ENCODE measurements at places on chromosomes 1 and 21.

- no peak for DNase-seq
These were observed 4.4 kb upstream of the TTC34 start for GRCh38 chr1:2805801-2806430.

DNA sequence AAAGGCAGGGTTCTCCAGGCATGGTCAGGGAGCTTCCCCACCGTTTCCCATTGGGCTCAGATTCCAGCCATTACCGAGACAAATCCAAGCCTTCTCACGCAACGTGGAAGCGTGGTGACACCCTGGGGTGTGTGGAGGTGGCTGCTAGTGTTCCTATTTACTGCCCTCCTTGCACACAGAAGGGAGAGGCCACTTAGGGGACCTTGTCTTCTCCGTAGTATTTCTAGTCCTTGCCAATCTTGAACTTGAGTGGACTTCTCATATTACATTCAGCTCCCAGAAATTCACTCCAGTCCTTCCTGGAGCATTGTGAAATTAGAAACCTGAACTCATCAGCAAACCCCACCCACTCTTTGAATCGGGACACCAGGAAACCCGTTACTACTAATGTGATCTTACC lies 131.6 kb downstream of the AJAP1 start:
- no peak for DNase-seq

GRCh38 chr1:78726686-78727085 lies 77.1 kb downstream of the IFI44 start:
- DNase-seq, result peak; percentile 26

- DNase-seq, result no peak
These were observed 13.2 kb upstream of the PRKAB2 start for GRCh38 chr1:147185432-147185831.

GRCh38 chr1:207062058-207062457 lies 9.0 kb downstream of the PFKFB2 start:
- DNase-seq, result no peak

- no peak for DNase-seq
These were observed 203.7 kb upstream of the C1orf87 start for GRCh38 chr1:60277269-60277668.

GRCh38 chr1:2319291-2319690 lies 72.1 kb downstream of the MORN1 start:
- no peak for DNase-seq

GRCh38 chr21:35226968-35227744 lies 178.1 kb upstream of the RUNX1 start:
- DNase-seq, result no peak

DNA sequence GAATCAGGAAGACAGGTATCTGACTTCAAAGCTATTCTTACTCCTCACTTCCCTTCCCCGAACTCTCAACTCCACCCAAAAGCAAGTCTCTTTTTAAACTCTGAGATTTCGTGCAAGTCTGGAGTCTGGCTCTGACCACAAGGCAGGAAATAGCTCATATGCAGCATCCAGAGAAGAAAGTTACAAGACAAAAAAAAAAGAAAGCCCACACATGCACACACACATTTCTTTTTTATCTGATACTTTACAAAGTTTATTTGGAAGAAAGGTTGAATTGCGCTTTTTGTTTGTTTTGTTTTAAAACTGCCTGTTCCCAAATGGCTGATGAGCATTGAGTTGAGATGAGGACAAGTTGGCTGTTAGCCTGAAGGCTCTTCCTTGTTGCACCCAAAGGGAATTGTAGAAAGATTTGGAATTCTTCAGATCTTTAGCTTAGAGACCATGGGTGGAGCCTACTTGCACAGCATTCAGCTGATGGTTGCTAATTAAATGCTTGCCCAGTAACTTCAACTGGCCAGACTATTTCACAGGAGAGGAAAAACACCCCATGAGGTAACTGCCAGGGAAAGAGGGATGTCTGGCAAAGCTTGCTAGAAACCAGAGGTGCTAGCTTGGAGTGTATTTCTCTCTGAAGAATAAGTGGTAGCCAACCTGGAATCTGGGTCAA lies 490.3 kb downstream of the TTLL7 start:
- DNase-seq, result peak; percentile 56

- no peak for DNase-seq
These were observed 214.4 kb downstream of the BARHL2 start for GRCh38 chr1:90502696-90503095.

GRCh38 chr1:174040387-174040786 lies 18.2 kb upstream of the RC3H1 start:
- peak; percentile 86 for DNase-seq

- DNase-seq, result no peak
These were observed 163.0 kb upstream of the KAZN start for GRCh38 chr1:14435368-14436023.

DNA sequence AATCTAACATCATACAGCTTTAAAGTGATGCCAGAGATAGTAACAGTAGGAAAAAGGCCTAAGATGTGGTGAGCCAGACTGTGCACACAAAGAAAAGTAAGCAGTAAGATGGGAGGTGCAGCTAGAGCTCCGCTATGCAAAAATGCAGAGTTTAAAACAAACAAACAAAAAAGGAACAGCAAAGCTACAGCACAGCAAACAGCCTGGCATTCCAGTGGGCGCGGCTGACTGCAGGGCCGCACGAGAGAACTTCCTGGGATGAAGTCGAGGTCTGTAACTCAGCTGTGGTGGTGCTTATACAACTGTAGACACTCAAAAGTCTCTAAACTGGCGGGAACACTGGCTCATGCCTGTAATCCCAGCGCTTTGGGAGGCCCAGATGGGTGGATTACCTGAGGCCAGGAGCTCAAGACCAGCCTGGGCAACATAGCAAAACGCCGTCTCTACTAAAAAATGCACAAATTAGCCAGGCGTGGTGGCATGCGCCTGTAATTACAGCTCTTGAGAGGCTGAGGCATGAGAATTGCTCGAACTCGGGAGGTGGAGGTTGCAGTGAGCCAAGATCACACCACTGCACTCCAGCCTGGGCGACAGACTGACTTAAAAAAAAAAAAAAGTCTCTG lies 30.1 kb downstream of the PRDM15 start:
- DNase-seq, result no peak

DNA sequence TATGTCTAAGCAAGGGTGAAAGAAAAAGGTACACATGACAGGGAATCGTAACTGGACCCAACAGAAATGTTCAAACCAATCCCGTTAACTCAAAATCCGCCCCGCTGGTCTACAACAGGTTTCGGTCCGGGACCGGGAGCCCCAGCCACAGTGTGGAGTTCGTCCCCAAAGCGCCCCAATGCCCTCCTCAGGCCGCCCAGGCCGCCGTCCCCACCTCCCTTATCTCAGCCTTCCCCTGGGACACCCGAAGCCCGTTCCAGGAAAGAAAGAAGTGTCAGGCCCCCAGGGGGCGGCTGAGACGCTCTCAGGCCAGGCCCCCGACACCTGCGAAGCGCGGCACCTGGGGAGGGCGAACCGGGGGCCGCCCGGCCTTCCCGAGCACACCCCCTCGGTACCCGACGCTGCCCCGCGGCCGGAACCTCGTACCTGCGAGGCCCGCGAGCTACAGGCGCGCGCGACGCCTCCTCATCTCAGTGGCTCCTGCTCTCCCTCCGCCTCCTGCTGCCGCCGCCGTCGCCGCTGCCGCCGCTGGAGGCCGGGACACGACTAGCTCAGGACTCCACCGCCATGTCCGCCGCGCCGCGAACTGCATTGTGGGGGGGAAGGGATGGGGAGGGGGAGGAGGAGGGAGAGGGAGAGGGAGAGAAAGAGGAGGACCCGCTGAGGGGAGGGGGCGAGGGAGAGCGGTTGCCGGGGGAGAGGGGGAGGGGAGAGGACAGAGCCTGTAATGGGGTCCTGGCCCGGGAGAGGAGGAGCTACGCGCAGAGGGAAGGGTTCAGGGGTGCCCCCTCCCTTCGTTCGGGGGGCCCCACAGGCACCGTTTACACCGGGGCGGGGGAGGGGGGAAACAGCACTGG lies at the start of gene TUT4:
Gene TUT4 (minus strand): TSS at position 588 of the 857 bp plus-strand sequence. CDS start 26,812 bp downstream, outside the sequence.
- peak; percentile 80 for DNase-seq

- DNase-seq, result peak; percentile 59
These were observed 54.2 kb upstream of the SPATA6 start for GRCh38 chr1:48526008-48526710.

DNA sequence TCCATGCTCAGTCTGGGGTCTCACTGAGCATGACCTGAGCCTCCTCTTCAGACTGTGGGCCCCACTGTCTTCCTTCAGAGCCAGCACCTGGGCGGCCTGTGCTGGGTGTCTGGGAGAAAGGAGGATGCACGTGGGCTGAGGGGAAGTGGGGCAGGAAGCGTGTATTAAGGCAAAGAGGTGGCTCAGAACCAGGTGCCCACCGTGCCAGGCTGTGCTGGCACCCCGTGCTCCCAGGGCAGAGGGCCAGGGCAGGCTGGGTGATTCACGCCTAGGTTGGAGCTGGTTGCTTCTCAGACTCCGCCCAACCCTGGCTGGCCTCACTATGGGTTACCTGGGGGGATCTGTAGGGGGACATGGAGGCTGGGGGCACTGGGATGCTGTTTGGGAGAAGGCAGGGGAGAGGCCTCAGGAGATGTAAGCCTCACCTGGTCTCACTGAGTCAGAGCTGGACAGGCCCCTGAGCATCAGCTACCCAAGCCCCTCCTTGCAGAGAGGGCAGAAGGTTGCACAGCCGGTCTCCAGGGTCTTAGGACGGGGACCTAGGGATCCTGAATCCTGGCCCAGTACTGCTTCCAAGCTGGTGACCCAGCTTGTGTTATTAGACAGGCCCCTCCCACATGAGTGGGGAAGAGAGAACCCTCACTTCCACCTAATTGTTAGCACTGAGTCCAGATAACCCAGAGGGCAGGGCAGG lies 18.6 kb upstream of the PADI1 start:
- no peak for DNase-seq

DNA sequence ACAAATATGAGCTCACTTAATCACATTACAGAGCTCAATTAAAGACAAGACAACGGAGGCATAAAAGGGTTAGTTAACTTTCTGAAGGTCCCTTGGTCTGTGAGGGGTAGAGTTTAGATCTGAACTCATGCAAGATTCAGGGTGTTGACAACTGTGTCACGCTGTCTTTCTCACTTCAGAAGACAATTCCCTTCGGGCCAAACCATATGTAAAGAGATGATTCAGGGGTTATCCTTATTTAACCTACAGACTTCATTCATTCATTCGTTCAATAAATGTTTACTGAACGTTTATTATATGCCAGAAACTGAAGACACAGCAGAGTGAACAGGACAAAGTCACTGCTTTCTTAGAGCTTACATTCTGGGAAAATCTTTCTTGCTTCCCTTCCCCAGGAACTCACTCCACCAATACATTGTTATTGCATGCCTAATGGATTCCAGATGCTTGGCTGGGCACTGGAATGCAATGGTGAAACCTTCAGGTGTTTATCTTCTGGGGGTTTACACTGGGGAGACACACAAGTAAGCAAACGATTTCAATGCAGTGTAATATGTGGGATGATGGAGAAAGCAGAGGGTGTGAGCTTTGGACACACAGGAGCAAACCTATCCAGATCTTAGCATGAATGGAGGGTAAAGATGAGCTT lies 6.4 kb downstream of the XCL1 start:
- DNase-seq, result no peak

GRCh38 chr1:9270290-9270883 lies 22.3 kb upstream of the SPSB1 start:
- DNase-seq, result no peak

GRCh38 chr1:226606311-226607267 lies 58.0 kb downstream of the STUM start:
- DNase-seq, result peak; percentile 27

DNA sequence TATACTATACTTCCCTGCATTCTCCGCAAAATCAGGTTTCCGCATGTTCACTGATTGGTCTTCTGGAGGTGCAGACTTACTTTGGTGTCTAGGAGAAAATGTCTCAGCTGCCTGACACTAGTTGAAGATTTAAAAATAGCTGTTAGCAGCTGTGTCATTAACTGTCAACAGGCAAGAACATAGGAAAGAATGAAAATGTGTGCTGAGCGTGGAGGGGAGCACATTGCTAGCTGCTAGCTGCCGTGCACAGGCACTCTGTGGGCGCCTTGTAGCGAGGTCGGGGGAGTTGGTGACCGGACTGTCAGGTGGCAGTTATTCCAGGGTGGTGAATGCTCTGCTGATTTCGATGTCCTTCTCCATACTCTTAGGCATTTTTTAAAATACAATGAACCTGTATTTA lies 5.2 kb downstream of the FAAH start:
- no peak for DNase-seq

DNA sequence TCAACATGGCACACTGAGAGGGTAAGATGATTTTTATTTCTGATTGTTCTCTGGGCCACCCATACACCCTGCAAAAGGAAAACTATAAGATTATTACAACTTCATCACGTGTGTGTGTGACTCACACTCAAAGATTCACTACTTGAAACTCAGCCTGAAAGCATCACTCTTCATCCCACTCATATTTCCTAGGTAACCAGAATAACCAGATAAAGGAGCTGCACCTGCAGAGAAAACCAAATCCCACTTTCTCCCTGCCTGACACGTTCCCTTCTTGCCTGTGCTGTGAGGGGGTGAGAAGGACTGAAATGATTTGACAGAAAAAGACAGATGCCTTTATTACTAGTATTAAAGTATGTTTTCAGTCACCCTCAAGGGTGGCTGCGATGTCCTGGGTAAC lies 131.6 kb downstream of the TGFBR3 start:
- DNase-seq, result peak; percentile 57

DNA sequence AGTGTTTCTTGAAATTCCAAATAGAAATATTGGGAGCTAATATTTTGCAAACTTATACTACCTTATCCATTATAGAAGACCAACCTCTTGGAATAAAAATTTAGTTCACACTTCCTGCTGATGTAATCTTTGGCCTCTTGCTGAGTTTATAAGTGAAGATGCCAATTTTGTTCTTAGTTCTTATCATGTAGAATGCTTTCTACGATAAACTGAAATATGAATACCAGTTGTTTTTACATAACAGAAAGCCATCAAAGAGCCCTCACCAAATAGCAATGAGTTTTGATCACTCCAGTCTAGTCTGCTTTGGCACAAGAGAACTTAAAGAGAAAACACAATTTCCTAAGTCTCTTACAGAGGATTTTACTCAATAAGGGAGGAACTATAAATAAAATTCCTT lies 89.5 kb downstream of the DENND1B start:
- DNase-seq, result peak; percentile 50

- no peak for DNase-seq
These were observed 15.7 kb downstream of the PTPN22 start for GRCh38 chr1:113855630-113856400.

DNA sequence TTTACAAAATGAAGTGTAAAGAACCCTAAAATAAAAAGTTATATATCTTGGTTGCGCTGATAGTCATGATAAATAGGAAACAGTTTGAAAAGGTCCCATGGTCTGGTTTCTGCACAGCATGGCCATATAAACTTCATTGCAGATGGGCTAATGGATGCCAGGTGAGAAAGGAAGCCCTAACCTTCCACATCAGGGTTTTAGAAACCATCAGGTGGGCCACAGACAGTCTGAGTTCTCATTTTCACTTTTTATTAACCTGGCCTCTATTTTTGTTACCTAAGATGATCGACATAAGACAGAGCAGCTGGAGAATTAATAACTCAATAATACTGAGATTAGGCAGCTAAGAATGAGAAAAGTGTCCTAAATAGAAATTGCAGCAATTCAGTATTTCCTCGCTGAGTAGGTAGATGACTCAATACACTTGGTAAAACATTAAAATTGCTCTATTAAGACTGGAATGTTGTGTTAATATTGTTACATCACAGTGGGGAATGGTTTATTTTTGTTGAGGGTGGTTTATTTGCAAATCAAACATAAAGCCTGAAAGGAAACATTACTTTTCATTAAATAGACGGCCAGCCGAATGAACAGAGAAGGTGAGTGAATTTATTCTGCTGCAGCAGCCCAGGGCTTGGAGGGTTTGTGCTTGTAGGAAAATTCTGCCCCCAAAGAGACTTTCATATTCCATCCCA lies 21.1 kb downstream of the C1orf21 start:
- DNase-seq, result peak; percentile 43
